ENCODE measurements at places on chromosomes 5 and 9.

DNA sequence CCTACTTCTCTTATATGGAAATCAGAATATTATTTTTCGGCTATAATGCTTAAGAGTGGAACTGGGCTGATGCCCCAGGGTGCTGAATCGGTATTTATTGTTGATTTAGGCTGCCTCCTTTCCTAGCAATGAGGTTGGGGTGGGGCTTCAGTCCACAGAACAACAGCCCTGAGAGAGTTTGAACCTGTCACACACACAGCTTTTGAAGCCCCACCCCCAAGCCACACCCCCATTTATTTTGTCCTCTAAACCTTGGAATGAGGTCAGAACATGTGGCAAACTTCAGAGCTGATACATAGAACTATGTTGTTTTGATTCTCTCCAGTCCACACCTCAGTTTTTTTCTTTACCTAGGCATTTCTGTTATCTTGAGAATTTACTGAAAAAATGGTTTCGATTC is 51.7 kb upstream of the CAMK4 start:
- no peak for DNase-seq

- peak; percentile 64 for DNase-seq
Measured at GRCh38 chr9:130243015-130243881, 22.3 kb upstream of the HMCN2 start.

GRCh38 chr5:116271446-116272025 is 186.7 kb downstream of the COMMD10 start:
- no peak for DNase-seq

GRCh38 chr9:131732636-131733289 is 7.1 kb downstream of the RAPGEF1 start:
- DNase-seq, result no peak

- DNase-seq, result no peak
Measured at GRCh38 chr9:83754383-83754977, 46.7 kb upstream of the UBQLN1 start.

DNA sequence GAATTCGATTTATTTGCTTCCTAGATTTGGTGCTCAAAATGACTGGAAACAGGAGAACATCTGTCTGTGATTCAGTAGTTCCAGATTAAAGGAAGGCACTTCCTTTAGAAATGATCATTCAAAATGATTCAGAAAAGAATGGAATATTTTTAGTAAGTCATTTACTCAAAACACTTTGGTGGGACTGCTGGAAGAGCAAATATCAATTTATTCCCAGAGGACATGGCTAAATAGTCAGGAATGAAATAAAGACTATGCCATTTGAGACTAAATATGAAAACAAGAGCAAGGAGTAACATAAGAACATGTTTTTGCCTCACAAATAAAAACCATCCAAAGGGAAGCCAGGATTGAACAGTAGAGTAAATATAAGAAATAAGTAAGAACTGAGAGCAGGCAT is 138.6 kb upstream of the RASA1 start:
- DNase-seq, result no peak

DNA sequence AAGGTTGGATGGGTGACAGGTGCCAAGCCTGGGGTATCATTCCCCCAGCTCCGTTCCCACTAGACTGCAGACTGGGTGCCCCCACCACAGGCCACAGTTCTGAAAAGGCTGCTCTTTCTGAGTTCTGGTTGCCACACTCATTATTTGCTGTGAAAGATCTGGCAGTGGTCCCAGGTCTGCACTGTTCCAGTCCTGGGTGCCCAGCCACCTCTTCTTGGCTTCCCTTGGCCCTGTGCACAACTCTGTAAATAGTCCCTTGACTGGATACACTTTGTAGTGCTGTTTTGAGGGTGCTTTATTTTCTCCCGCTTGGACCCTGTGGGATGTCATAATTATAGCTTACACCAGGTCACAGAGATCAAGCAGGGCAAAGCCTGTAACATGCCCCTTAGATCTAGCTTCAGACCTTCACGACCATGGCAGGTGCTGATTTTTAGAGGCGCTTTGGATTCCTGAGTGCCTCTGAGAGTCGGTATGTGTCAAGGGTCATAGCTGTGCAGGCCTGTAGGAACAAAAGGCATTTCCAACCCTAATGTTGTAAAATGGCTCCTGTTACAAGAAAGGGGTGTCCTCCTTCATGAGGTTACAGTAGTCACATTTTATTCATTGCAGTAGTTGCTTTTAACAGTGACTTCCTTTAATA is 344.9 kb downstream of the ICE1 start:
- no peak for DNase-seq

DNA sequence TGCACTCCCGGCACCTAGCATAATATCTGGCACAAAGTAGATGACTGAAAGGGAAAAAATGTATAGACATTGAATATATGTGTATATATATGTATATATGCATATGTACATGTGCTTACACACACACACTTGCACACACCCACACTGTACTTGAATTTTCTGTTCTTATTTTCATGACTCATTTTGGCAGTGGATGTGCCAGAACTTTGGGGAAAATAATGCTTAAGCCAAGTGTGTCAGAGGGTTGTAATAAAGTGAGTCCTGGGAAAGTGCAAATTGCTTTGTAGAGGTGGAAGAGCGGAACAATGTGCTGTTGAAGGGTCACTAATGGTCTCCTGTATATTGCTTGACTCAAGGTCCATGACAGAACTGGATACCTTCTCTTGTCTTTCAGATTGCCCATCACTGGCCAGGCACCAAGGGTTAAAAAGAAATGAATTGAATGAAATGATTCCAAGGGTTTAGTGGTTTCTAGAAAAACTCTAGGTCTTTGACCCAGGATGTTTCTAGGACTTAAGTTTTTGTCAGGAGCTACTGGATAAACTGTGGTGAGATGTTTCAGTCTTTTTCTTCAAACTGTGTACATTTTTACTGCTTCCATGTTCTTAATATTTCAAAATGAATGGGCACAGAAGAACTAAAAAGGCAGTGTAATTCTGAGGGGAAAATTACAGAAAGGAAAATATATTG is 129.9 kb upstream of the MOCS2 start:
- no peak for DNase-seq

GRCh38 chr5:165135565-165135964 is 1630.1 kb downstream of the MAT2B start:
- DNase-seq, result no peak

All from T follicular helper cell (primary cell).